Stimulated activated CD8-positive, alpha-beta memory T cell treated with anti-CD3 and anti-CD28 coated beads, Interleukin-4, amount 100 ng/mL, for 1 hour (primary cell): ENCODE measurements at places on chromosomes 3 and 15.

DNA sequence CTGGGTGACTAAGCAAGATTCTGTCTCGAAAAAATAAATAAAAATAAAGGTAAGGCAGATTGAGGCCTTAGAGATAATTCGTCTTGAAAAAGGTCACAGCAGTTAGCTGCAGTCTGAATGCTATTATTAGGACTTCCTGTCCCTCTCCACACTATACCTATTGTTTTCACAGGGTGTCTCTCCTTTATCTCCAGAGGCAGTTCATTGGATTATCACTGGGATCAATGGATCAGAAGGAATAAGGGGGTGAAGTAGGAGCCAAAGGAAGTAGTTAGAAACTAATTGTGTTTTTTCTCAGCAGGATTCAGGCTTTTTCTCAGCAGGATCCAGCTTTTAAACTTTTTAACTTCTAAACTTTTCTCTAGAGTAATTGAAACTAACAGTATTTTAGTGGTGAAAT, 326.9 kb downstream of the IL5RA start:
- DNase-seq, result no peak

- no peak for DNase-seq
These were observed 5.3 kb downstream of the KNG1 start for GRCh38 chr3:186722457-186722856.

DNA sequence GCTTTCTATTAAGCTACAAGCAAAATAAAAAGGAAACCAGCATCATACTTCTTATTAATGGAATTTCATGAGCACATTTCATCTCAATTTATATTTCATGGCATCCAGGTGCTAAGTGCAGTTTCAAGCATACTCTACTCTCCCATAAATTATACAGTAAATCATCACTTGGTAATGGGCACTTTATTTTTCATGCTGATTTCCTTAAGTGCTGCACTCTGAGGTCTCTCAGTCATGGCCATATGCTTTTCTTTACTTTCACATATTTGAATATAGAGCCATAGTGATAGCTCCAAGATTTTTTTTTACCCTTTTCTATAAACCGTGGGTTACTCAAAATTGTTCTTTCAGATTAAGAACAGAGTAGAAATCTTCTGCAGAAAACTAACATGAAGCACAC, 1505.7 kb upstream of the CADM2 start:
- DNase-seq, result no peak

GRCh38 chr3:173841334-173841733, 443.8 kb downstream of the NLGN1 start:
- DNase-seq, result no peak

- DNase-seq, result no peak
These were observed 8.5 kb upstream of the DAG1 start for GRCh38 chr3:49461443-49462171.

DNA sequence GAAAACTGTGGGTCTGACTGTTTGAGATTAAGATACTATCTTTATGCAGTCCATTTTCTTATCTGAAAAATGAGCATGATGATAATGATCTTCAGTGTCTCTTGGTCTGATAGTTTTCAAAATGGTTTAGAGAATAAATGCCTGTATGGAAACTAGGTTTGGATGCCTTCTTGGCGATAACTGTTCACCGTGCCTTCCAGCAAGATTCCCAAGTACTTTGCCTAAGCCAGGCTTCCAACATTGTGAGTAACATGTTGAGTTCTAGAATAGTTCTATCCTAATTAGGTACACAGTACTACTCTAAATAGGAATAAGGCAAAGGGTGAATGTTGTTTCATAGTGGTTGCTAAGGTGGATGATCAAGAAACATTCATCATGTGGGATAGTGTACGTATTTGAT, 940.2 kb downstream of the MCTP2 start:
- no peak for DNase-seq

- no peak for DNase-seq
These were observed 400.6 kb downstream of the ZBTB20 start for GRCh38 chr3:114746502-114746901.

GRCh38 chr15:49042165-49042564, 4.1 kb downstream of the SECISBP2L start:
- DNase-seq, result no peak

DNA sequence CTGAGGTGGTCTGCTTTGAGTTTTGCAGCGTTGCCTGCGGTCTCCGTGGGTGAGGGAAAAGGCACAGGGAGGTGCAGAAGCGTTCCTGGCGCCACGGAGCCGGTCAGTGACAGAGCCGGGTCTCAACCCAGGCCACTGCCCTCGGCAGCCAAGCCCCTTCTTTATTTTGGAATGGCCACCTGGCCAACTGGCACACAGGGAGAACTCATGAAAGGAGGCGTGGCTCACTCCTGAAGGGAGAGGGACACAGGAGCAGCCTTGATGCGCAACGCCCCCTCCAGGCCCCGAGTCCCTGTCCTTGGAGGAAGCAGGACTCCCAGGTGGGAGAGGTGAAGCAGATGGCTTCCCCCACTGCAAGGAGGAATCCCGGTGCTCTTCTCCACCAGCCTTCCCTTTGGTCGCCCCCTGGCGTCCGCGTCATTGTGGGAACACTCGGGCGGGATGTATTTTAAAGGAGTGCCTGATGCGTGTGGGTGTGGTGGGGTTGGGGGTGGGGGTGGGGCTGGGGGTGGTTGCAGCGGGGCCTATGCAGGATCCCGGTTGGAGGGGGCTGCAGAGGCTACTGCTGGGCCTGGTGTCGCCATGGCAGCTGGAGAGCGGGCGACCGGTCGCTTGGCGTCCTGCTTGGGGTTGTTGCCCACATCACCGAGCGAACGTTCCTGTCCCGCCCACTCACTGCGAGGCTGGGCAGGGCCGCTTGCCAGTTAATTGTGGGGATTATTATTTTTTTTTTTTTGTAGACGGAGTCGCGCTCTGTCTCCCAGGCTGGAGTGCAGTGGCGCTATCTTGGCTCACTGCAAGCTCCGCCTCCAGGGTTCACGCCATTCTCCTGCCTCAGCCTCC, 32.6 kb downstream of the APBA2 start:
- DNase-seq, result no peak

DNA sequence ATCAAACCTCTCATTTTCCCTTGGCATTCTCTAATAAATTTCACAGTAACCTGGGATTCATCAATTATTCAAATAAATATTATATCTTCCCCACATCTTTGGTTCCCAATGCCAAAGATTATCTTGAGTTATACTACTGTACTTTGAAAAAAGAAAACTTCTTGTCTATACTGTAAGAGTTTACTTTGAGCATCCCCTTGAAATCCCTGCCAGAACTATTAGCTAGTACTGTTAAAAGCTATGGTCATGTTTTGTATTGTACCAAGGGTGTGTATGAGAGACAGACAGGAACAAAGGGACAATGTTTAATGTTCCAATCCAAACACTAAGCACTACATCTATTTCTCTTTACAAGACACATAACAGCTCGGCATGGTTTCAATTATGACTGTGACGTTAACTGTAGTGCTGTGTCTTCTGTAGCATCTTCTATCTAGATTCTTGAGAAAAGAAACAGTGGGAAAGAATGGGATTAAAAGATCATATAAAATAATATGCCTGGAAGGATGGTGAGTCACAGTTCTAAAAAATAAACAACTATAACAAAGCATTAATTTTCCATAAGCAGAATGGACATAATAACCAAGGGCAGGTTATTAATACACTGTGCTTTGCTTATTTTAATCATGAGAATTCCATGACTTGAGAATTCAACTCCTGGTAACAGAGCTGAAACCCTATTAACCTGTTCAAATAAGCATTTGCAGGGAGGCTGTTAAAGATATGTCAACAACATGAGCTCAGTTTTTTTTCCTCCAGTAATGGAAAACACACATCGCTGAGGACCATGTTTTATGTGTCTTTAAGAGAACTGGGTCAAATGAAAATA, 71.1 kb downstream of the ALDH1A2 start:
- no peak for DNase-seq

DNA sequence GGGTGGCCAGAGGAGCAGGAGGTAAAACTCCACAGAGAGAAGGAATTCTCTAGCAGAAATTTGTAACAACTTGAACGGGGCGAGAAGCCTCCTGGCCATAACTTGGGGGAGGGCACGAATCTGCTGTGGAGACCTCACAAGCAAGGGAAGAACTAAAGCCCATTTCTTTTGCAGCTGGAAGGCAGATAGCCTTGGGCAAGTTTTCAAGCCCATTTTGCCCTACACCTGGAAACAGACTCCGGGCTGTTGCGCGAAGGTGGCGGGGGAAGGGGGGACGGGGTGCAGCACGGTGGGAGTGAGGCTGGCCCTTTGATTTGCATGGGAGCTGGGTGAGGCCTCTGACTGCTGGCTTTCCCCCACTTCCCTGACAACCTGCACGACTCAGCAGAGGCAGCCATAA, 168.8 kb downstream of the MEGF11 start:
- DNase-seq, result no peak

GRCh38 chr3:59884409-59884808, 834.6 kb upstream of the CFAP20DC start:
- DNase-seq, result no peak

DNA sequence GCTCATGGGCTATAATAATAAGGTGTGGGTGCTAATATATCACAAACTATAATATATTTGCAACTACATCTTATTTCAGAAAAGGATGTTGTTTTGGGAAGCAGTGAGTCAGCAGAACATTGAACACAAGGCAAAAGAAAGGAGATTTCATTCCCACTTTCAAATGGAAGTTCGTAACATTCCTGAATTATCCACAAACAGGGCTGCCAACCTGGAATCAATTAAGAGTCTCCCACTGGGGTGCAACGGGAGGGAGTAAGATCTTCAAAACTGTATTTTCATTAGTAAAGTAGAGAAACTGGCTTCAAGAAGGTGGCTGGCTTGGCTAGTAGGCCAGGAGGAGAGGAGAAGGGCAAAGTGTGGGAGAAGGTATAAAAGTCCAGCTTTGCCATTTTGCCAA, 479.6 kb downstream of the CNTN3 start:
- DNase-seq, result no peak
